ELF-1 (cell line): ENCODE measurements at places on chromosomes 16 and 17.

- DNase-seq, result peak; percentile 73
These were observed 5.4 kb downstream of the ATPAF2 start for GRCh38 chr17:18033442-18034099.

- peak; percentile 3 for DNase-seq
These were observed 3.8 kb upstream of the XYLT1 start for GRCh38 chr16:17474572-17474971.

DNA sequence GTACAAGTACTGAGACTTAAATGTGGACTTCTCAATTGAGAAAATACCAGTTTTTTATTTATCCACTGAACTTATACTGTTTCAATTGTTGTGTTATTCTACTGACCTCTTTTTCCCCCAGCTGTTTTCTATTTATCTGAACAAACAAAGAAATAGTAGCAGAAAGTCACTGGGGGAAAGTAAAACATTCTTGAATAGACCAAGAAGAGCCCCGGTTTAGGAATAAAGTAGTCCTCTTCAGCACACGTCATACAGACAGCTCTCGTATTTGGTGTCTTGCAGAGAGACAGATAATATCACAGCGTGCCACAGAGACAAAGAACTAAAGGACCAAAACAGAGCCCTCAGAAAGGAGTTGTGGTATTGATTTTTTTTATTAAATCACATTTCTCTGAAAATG is 1159.1 kb upstream of the CDH8 start:
- no peak for DNase-seq

- DNase-seq, result peak; percentile 16
These were observed 86.9 kb downstream of the CDH11 start for GRCh38 chr16:65034915-65035314.

DNA sequence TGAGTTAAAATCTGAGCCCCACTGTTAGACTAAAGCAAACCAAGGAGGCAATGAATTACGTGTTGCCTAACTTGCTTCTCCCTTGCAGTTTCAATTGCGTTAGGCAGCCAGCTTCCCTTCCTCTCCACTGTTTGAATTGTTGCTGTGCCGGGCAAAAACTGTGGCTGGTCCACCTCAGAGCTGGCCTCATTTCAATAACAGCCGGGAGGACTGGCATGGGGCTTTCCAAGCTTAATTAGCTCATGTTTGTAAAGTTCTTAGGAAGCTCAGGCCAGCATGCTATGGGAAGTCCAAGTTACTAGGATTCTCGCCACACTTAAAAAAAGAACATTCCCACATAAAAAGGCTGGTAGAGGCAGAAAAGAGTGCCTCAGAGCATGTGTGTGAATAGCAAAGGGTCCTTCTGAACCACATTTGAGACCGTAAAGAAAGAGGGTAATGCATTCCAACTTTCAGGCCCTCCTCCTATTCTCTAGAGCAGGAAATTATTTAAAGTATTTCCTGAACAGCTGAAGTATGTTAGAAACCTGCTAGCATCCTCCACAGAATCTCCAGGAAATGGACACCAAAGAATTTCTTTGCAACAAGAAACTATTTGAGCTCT is 79.0 kb upstream of the SMURF2 start:
- DNase-seq, result no peak

- DNase-seq, result no peak
These were observed 74.6 kb downstream of the KSR1 start for GRCh38 chr17:27530764-27531391.

DNA sequence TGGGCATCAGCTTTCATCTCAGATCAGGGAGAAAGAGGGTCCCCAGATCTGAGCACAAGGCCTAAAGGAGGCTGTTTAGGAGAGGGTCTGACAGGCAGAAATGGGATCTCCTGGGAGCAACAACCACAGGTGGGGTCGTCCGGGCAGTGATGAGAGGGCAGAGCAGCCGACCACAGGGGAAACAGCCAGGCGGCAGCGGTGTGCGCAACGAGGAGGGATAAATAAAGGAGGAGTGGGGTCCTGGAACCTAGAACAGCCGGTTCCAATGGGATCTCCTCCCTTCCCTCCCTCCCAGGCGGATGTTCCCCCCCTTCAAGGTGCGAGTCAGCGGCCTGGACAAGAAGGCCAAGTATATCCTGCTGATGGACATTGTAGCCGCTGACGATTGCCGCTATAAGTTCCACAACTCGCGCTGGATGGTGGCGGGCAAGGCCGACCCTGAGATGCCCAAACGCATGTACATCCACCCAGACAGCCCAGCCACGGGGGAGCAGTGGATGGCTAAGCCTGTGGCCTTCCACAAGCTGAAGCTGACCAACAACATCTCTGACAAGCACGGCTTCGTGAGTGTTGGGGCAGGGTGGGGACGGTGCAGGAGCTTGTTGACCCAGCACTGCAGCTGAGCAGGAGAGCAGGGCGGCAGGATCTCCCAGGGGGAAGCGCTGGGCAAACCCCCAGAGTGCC is 1.9 kb downstream of the TBX2 start:
- DNase-seq, result peak; percentile 31

DNA sequence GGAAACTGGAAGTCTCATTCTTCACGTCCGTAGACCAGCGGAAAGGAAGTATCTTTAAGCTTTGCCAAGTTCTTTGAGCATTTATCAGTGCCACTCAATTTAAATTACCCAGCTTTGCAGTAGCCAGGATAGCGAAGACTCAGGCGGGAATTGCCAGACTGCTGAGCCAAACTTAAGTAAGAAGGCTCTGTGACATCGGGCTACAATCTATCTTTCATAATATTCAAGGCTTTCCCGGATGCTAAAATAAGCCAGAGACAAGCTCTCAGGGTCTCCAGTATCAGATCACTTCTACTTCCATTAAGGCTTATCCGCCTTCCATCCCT is 436 bp upstream of the BRIP1 start:
- DNase-seq, result no peak

DNA sequence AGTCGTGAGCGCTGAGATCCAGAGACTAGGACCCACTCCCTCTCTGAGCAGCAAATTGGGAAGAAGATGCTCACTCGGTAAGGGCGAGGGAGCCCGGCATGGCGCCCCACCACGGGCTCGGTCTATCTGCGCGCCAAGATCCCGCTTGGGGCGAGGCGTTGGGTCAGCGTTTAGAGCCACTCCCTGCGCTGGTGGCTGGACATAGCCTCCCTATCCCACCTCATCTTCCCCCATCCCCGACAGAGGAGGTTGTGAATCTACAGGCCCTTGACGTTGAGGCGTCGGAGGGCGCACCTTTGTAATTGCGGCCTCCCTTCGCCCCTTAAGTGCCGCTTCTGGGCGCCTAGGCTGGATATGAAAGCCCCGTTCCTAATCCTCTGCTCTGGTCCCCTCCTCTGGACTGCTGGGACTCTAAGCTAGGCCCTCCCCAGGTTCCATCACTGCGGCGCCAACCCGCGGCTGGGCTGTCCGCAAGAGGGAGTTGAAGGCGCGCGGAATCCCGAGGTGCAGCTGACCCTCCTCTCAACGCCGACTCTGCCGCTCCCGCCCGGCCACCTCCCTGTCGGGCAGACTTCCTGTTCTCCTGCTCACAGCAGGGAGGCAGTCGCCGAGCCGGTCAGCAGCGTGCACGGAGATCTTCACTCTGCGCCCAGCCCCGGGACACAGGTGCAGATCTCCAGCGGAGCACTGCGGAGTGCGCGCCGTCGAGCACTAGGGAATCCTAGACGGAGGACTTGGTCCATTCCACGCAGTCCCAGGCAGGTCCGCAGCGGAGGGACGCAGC is 16.1 kb upstream of the HOXB9 start:
- peak; percentile 86 for DNase-seq

- DNase-seq, result peak; percentile 20
These were observed 800 bp downstream of the ZNF747 start for GRCh38 chr16:30533748-30534367.

GRCh38 chr16:58419241-58419990 is 27.1 kb downstream of the GINS3 start:
- DNase-seq, result peak; percentile 46

DNA sequence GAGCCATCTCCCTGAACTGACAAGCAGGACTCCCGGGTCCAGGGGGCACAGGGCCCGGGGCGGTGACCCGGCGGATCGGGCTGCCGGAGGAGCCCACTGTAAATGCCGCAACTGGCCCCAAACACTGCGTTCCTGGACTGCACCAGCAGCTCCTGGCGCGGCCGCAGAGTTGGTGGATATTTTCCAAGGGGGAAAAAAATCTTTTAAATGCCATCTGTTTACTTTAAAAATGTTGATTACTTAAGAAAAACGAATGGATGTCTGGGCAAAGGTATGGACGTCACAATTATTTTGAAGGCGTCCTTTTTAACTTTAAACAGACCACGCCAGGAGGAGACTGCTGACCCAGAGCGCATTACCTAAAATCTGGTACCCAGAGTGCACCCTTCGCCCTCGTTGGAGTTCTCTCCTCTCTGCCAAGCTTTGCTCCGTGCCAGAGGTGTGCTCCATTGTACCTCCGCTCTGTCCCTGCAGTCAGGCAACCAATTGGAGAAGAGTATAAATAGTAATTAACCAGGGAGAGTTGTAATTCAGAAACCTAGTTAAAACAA is 3.4 kb downstream of the HS3ST3B1 start:
- DNase-seq, result no peak

DNA sequence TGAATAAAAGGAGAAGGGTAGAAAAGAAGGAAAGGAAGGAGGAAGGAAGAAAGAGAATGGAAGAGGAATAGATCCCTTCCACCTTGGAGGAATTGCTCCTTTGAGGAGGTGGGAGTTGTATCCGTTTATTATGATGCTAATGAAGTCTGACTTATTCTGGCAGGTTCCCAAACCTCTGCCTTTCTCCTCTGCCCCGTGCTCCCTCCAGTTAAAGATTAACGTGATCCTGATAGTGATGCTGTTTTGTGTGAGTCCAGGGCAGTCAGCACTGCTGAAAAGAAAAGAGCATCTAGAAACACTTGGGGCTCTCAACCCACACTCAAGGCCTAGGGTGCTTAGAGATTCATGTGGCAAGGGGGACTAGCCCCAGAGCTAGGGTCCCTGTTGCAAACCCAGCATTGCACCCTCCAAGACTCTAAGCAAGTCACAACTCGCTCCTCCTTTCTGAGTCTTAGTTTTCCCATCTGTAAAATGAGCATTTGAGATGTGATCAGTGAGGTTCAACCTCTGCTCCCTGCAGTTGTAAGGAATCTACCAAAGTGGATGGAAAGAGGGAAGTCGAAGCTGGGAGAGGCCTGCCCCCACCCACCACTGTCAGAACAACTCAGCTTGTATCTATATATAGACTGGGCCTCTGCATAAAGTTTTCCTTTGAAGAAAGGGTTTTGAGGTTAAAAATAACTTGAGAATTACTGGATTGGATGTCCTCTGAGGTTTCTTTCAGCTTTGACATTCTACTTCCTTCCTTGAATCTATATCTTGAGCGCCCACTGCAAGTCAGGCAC is 46.9 kb upstream of the TMEM132E start:
- no peak for DNase-seq

DNA sequence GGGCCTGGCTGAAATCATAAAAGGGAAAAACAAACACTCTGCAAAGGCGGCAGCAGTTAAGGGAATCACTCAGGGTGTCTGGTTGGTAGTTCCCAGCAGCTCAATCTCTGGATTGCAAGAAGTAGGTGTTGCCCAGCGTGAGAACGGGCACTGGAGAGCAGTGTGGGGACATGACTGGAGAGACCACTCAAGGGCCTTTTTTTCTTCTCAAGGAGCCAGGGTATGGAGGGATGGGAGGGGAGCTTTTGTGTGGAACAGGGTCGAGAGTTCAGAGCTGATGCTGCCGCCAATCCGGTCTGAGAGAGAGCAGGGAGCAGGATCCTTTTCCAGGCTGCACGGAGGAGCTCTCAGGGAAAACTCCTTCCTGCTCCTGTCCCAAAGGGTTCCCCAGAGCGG is 15.2 kb downstream of the SCNN1B start:
- no peak for DNase-seq

DNA sequence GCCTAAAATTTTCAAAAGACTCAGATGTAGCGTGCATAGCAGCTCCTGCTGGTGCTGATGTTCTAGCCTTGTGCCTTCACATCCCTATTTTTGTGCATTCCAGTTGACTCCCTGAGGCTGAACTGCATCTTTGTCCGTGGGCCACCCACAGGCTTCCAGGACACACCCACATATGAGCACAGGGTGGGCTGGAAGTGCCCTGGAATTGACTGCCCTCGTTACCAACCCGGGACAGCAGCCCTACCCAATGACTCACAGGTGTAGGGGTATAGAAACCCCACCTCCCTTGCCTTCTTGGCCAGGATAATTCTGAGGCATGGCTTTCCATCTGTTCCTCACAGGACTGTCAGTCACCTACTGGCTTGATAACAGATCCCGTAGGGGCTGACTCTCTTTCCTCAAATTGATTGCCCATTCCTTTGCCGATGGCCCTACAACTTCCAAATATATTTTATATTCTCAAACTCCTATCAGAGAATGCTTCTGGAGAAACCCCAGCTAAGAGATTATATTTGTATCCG is 65.9 kb upstream of the CDH13 start:
- DNase-seq, result no peak

GRCh38 chr17:29855686-29856085 is 74.3 kb downstream of the SSH2 start:
- DNase-seq, result no peak

DNA sequence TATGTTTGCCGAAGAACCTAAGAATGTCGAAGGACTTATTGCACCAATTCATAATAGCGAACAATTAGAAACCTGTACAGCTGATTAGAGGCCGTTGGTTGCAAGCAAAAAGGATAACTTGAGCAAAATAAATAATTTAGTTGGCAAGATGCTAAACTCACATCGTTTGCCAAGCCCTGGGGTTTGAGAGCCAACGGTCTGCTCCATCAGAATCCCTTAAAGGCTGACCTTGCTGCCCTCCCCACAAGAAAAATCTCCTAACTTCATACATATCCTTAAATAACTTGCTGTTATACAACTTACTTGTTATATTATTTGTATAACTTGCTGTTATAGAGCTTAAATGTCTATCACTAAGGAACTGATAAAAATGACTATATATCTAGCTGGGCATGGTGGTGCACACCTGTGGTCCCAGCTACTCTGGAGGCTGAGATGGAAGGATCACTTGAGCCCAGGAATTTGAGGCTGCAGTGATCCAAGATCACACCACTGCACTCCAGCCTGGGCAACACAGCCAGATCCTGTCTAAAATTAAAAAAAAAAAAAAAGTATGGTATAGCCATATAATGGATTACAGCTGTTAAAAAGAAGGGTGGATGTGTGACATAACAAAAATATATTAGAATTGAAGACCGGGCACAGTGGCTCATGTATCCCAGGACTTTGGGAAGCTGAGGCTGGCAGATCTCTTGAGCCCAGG is 1.9 kb upstream of the TRIM37 start:
- DNase-seq, result no peak

- no peak for DNase-seq
These were observed 138.5 kb upstream of the IRX3 start for GRCh38 chr16:54425068-54425467.
